ENCODE measurements at places on chromosomes 1 and 21.

DNA sequence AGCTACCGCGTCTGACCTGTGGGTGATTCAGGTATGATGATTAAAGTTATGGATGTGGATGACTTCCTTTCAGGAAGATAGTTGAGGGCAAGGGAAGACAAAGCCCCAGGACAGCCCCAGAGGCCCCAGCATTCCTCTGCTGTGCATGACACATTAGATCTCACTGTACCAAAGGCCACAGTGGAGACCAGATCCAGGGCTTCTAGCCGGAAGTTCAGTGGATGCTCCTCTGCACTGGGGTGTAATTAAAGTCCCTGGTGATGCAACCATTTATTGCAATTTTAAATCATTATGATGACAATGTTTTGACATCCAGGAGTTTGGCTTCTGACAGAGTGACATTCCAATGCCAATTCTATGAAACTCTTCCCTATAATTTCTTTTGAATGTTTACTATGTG, 5.0 kb downstream of the C4BPA start:
- DNase-seq = peak; percentile 7

GRCh38 chr1:218718206-218718605, 373.1 kb downstream of the TGFB2 start:
- DNase-seq = no peak

DNA sequence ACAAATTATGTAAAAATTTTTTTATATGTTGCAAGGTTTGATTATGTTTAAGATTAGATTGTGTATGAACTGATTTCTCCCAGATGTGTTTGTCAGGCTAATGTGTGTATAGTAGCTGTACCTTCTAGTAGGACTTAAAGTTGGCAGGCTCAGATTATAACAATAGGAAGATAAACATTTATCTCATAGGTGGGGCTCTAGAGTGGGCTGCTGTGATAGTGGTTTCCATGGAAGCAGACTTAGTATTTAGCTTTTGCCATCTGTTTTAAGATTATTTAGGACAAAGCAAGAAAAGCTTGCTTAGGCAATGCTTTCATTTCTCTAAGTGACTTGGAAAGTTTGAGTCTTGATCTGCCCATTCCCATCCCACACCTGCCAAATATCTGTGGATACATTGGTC, 187.7 kb upstream of the CACYBP start:
- DNase-seq = no peak

DNA sequence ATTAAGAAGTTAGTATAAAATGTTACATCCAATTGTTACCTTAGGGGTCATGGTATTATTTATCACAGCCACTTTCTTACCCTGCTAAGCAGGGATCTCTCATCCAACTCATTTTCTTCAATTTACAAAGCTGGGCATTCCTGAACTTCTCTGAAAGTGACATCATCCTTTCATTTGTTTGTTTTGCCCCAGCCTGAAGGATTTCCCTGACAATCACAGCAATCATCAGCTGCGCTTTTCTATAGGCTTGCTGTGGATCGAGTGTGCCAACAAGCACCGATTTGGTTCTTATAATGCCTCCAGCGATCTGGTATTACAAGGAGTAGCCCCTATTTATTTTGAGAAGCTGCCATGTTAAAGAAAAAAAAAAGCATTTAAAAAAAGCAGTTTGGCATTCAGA, 240.2 kb downstream of the USH2A start:
- peak; percentile 24 for DNase-seq

GRCh38 chr1:218444173-218444572, 99.0 kb downstream of the TGFB2 start:
- no peak for DNase-seq

- DNase-seq = no peak
Observed at GRCh38 chr1:60573121-60573520, 499.6 kb upstream of the C1orf87 start.

DNA sequence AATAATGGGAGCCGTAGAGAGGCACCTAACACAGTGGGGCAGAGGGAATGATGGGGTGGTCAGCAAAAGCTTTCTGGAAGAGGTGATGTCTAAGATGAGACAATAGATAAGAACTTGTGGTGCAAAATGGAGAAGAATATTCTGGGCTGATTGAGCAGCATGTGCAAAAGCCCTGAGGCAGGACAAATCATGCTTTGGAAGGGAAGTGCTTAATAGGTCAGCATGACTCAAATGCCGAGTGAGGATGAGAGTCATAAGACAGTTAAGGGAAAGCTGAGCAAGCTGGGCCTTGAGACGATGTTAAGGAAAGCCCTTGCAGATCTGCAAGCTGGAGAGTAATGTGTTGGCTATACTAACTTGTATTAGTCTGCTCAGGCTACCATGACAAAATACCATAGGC, 37.3 kb upstream of the ASB17 start:
- no peak for DNase-seq

GRCh38 chr21:42997053-42997452, 22.7 kb downstream of the PKNOX1 start:
- DNase-seq = peak; percentile 90

DNA sequence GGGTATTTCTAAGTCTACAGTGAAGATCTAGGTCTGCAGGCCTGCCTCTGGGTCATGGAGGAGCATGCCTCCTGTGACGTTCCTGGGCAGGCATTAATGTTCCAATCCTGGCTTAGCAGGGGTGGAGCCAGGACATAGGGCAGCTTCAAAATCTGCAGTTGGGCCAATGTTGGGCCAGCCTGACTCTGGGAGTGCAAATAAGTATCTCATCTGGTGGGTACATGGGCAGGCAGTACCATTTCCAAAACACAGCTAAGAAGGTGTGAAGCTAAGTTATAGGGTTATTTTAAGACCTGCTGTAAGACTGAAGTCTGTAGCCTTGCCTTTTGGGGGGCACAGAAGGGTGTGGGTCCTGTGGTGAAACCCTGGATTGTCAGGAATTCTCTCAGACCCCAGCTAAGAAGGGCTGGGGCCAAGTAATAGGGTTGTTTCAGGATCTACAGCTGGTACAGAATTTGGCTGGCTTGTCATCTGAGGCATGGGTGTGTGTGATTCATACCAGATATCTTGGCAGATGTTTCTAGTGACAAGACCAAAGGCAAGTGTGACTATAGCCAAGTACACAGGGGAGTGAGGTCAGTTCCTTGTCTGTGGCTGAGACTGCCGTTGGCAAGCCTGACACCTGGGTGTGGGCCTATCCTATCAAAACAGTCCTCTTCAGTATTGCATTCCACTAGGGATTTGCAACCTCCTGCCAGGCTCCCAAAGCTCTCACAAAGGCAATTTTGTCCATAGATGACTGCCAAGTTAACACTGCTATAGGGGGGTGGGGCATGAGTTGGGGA, 468.7 kb upstream of the B3GALT2 start:
- no peak for DNase-seq

GRCh38 chr1:45359882-45360513, 19.8 kb upstream of the MUTYH start:
- peak; percentile 40 for DNase-seq

GRCh38 chr1:67496329-67496728, 66.1 kb upstream of the SERBP1 start:
- DNase-seq = no peak

DNA sequence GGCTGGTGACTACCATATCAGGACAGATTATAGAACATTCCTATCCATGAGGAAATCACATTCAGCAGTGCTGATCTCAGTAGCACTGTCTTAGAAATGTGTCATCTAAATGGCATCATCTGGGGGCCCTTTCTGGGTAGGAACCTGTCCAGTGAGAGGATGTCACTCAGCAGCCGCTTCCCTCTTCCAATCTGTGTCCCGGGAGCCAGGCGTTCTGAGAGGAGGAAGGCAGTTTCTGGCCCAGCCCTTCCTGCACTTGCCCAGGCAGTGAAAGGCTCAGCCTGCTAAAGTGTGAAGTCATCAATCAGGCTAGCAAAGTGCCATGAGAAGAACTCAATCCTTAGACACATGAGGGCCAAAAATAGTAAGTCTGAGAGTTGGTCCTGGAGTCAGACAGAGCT, 25.6 kb downstream of the RAB4A start:
- DNase-seq = peak; percentile 59

- no peak for DNase-seq
Observed at GRCh38 chr1:21212126-21212525, 35.4 kb upstream of the EIF4G3 start.

GRCh38 chr1:90509225-90510048, 207.7 kb downstream of the BARHL2 start:
- DNase-seq = no peak

DNA sequence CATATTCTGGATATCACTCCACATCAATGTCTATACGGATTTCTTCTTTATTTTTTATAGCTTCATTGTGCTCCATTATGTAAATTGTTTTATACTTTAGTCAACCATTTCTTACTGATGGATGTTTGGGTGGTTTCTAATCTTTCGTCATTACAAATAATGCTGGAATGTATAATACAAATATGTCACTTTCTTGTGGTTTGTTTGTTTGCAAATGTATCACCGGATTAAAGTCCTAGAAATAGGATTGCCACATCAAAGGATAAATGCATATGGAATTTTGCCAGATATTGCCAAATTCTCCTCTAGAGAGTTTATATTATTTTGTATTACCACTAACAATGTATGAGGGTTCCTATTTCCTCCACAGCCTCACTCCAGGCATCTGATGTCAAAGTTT, 48.7 kb upstream of the PRDM2 start:
- DNase-seq = no peak

DNA sequence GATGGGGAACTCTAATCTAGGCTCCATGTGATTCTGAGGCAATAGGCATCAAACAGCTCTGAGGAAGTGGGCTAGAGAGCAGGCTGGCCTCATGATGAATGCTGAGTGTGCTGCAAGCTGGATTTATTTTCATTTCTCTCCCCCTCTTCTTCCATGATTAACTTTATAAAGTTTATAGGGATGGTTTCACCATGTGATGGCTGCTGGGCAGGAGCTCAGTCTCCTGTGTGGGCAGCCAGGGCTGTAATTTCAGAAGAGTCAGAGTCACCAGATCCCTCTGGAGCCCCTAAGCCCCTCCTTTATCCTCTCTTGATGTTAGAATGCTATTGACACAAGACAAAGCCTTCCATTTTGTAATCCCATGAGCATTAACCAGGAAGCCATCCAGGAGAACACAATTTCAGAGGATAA, 143.6 kb downstream of the CNIH3 start:
- no peak for DNase-seq

DNA sequence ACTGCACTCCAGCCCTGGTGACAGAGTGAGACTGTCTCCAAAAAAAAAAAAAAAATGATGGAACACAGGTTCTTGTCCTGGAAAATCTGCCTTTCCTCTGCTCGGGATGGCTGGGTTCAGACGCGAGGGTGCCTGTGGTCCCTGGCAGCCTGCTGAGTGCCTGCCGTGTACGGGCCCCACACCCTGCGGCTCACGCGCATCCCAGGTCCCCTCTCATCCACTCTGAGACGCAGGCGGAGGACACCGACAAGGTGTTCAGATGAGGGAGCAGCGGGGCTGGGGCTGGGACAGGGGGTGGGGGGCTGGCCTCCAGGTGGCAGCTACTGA, 4.3 kb upstream of the ANKRD65 start:
- DNase-seq = no peak

- DNase-seq = no peak
Observed at GRCh38 chr1:40905061-40905460, 42.9 kb upstream of the CITED4 start.

DNA sequence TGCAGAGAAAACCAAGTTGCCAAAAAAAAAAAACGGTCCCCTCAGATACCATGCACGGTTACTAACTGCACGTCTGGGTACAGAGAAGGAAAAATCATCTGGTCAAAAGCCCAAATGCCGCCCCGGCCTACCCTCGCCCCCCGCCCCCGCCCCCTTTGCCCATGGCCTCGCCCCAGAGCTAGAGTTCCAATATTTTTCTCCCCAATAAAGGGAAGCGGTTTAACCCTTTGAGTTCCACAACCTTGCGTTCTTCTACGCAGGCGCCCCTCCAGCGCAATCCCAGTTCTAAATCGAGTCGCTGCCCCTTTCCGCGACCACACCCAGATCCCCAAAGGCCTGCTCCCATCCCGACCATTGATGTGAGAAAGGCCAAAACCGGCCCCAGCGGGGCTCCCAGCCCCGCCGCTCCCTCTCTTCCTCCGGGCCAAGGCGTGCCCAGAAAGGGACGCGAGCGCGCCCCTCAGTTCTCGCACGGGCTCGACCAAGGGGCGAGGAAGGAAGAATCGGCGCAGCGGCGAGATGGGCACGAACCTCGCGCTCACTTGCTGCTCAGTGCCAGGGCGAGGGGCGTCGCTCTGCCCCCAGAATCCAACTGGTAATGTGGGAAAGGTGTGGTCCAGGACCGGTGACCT, 797 bp downstream of the WDR47 start:
- no peak for DNase-seq

DNA sequence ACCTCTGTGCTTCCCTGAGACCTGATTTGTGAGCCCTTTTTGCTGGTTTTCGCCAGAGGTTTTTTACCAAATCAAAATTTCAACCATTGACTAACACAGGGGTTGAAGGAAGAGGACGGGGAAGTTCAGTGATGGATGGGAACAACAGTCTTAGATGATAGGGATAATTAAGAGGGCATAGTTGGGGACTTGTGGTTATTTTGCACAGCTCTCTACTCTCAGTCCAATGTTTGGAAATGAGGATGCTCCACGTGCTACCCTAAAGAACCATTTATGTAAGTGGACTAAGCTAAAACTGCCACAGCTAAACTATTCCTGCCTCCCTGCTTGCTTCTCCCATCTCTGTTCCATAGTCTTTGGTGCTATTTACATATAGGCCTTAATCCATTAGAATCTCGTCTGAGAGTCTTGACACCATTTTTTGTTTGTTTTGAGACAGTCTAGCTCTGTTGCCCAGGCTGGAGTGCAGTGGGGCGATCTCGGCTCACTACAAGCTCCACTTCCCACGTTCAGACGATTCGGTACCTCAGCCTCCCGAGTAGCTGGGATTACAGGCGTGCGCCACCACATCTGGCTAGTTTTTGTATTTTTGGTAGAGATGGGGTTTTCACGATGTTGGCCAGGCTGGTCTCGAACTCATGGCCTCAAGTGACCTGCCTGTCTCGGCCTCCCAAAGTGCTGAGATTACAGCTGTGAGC, 684 bp upstream of the MCL1 start:
- DNase-seq = no peak

DNA sequence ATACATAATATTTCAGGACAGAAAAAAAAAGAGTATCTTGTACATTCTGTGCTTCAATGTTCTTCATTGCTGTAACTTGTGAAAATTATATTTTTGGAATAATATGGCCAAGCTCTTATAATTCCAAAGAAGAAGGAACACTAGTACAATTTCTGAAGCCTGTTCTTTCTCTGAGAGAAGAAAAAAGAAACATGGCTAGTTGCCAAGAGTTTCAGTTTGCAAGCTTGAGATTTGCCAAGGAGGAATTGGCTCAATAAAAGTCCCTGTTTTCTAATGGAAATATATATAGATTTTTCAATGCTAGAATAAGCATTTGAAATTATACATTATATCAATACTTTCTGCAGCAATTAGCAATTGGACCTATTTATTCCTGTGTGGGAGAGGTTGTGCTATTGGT, 285.2 kb upstream of the NEGR1 start:
- DNase-seq = no peak

GRCh38 chr1:111660204-111661150, 40.9 kb downstream of the RAP1A start:
- no peak for DNase-seq

Measured in GM04504 (cell line).